Central memory CD4-positive, alpha-beta T cell (primary cell): ENCODE measurements at places on chromosomes 12 and 14.

DNA sequence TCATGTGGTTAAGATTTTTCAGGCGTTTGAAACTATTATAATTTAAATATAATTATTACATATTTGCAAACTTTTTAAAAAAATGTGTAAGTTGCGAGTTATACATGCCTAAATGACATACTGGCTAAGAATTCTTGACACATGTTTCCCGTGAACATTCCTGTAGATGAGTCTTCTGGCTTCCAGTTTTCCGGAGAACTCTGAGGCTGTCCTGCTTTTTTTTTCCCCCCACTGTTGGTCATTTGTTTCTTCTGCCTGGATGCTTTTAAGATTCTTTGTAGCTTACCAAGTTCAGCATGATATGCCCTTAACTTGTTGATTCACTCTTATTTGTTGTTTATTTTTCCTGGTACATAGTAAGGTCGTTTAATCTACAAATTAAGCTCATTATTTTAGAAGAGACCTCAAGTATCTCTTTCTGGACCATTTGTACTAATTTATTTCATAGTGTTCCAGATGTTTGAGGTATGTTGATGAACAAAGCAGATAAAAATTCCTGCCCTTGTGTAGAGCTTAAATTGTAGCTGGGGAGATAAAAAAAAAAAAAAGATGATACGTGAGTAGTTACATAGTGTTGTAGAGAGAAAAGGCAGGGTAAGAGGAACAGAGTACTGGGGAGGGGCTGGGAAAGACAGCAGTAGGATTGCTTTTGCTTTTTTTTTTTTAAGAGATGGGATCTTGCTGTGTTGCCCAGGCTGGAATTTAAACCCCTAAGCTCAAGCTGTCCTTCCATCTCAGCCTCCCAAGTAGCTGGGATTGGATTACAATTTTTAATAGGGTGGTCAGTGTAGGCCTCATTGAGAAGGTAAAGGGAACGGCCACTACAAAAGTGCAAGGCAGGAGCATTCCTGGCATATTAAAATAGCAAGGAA lies 32.8 kb downstream of the ARHGAP5 start:
- no peak for DNase-seq

DNA sequence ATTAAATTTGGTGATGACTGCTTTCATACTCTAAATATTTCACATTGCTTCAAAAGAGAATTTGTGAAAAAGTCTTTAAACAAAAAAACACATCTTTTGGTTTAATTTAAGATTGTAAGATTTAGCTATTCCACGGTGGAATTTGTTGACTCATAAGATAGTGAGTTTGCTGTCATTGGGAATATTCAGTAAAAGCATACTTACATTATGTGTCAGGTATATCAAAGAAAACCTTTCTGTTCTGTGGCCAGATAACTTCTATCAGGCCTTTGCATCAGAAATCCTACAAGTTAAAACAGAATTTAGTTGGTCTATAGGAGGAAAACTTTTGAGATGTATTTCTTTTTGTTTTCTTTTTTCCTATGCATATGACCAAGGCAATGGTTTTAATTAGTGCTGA lies 148.8 kb upstream of the E2F7 start:
- no peak for DNase-seq

DNA sequence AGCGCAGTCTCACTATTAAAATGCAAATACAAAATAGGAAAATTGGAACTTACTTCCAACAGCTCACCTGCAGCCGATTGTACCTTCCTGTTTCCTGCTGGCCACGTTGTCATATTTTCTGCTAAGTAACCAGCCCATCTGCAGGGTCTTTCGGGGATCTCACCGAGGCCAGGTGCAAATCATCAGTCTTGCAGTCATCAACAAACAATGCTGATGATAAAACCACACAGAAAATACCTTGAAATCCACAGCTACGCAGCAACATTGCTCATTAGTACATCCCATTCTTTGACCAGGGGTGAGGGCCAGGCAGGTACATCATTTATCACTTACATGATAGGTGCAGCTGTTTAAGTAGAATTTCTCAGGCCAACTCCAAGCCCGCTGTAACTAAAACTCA lies 406.9 kb downstream of the TMEM121 start:
- no peak for DNase-seq

DNA sequence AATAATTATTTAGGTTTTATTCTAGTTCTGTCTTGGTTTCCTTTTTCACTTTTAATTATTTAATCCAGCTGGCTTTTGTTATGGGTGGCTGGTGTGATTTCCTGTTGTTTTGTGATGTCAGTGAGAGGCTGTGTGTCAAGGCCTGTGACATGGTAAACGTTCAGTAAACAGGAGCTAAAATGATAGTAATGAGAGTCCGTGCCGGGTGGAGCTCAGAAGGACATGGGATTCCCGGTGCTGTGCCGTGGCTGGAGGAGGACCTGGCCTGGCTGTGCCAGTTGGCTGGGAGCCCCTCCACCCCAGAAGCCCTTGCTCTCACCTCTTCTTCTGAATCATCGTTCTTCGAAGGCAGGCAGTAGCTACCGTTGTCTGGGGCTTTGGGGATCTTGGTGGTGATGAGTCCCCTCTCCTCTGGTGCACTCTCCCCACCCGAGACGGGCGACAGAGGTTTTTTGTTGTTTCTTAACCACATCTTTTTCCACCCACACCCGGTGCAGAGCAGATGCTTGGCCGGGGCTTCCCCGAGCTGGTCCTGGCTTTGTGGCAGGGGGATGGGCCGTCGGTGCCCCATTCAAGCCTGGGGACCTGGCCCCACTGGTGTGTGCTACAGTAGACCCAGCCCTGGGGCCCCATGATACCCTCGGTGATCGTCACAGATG lies 29.1 kb downstream of the SH2B3 start:
- DNase-seq, result peak; percentile 93

DNA sequence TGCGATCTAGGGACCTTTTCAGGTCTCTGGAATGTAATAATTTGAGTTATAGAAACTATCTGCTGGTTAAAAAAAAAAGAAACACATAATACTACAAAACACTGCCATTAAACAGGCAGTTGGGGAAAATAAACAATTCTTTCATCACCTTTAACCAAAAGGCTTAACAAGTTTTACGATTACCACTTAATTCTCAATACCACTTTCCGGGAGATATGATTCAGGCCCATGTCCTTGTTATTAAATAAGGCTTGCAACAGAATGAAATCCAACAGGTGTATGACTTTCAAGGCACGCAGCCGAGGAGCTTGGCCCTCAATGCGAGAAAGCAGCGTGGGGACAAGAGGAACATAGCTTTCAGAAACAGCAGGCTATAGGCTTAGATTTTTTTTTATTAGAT lies 5.6 kb upstream of the GLRX5 start:
- DNase-seq, result no peak

DNA sequence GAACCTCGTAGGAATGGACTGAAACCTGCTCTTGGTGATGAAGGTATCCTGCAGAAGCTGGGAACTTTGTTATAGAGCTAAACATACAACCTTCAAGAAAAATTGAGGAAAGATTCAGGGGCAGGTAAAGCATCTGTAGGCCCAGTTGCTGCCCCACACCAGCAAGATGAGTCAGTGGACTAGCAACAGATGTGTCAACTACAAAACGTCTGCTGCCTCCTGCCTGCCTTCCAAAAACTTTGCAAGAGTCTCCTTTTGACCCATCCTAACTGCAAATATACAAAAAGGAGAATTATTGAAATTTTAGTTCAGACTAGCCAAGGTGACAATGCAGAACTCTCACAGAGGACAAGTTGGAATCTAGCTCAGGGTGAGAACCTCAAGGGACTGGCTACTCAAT lies 60.9 kb upstream of the TMTC1 start:
- DNase-seq, result no peak

DNA sequence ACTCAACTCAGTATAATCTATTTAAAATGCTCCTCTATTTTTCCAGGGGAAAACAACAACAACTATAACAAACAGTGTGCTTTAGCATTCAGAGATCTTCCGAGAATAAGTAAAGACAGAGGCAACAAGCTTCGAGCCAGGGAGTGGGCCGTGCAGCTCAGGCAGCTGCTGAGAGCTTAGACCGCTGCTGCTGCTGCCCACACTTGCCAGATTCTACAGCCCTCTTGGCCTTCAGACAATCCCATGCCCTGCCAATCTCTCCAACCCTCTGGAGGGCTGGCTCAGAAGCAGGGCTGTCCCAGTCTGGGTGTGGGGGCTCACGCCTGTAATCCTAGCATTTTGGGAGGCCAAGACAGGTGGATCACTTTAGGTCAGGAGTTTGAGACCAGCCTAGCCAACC lies 23.4 kb upstream of the ELK3 start:
- DNase-seq, result no peak

DNA sequence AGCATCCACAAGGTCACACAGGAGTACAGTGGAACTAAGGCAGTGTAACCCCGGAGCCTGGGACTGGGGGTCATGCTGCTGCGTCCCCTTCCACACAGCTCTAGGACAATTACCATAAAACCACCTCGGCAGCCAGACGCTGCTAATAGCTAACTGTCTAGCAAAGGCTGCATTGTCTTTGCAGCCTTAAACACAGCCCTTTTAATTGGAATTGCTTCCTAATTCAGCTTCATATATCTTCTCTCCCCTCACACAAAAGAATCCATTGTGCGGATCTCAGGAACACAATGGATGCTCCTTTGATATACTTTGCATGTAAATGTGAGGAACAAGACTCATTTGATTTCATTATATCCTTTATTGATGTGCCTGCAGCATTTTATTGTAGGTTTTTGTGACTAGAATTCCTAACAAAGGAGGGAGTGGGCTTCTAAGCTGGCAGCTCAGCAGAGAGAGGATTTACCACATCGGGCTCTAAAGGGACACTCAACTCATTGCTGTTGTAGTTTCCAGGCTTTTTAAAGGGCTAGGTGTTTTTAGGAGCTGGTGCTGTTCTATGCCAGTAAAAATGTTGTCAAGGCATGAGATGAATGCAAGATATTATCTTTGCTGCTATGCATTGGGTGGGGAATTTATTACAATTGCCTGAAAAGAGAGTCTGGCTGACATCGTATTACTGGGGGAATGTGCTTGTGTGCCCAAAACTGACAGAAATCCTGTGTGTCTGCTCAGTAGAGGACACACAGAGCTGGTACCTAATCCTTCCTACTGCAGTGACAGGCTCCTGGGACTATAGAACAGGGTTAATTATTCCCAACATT lies 30.4 kb upstream of the DACT1 start:
- DNase-seq, result no peak

DNA sequence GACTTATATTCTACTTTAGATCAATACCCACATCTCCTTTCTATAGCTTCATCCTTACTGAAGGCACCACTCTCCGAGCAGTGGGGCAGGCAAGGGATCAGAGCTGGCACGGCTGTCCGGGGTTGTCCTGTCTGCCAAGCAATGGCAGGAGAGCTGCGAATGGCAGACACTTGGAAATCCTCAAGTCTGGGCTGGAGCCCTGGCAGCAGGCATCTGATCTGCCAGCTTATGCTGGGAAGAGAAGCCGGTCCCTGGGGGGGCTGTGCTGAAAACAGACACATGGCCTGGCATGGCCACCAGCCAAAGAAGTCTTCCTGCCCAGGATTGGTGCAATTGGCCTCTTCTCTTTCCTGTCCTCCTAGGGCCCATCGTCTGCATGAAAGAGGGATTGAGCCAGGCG lies 280.2 kb upstream of the PWP1 start:
- no peak for DNase-seq

DNA sequence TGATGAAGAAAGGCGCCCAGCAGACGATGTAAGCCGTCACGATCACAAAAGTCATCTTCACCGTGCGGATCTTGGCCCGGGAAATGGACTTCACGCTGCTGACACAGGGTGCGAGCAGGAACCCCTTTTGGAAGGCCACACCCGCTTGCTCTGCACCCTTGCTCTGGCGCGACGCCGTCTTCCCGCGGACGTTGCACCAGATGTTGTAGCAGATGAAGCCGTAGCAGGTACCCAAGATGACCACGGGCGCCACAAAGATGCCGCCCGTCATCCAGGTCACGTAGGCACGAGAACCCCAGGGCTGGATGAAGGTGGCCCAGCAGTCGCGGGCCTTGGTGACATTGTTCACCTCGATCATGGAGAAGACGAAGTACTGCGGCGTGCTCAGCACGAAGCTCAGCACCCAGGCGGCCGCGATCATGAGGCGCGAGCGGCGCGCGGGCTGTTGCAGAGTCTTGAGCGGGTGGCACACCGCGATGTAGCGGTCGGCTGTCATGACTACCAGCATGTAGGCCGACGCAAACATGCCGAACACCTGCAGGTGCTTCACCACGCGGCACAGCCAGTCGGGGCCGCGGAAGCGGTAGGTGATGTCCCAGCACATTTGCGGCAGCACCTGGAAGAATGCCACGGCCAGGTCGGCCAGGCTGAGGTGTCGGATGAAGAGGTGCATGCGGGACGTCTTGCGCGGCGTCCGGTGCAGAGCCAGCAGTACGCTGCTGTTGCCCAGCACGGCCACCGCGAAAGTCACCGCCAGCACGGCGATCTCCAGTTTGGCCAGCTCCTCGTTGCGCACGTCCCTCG lies 890 bp downstream of the AVPR1A start:
- no peak for DNase-seq

GRCh38 chr12:991350-992333 lies 619 bp downstream of the ERC1 start:
- peak; percentile 40 for DNase-seq

- no peak for DNase-seq
Measured at GRCh38 chr12:56229916-56230431, at the start of gene SLC39A5. TSS of gene SLC39A5 (plus strand) at chr12:56230051. CDS start at chr12:56231275, 1,224 bp downstream.

GRCh38 chr12:62435303-62436163 lies 31.1 kb upstream of the MON2 start:
- peak; percentile 14 for DNase-seq

DNA sequence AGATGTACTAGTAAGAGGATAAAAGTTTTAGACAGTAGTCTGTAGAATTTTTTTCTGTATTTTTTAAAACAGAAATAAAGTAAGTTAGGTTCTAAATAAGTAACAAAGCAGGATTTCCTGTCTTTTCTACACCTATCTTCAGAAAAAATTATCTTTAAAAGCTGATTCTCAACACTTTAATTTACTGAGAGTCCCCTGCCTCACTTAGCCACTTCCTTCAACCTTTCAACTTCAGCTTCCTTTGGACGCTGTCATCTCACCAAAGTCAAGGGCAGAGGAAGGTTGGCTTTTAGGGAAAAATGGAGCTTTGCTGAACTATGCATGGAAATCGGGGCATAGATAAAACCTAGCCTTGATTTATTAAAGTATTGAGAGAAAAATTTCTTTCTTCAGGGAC lies 44.9 kb upstream of the CERS5 start:
- DNase-seq, result no peak

- DNase-seq, result no peak
Measured at GRCh38 chr12:45637242-45637641, 92.3 kb upstream of the ARID2 start.

DNA sequence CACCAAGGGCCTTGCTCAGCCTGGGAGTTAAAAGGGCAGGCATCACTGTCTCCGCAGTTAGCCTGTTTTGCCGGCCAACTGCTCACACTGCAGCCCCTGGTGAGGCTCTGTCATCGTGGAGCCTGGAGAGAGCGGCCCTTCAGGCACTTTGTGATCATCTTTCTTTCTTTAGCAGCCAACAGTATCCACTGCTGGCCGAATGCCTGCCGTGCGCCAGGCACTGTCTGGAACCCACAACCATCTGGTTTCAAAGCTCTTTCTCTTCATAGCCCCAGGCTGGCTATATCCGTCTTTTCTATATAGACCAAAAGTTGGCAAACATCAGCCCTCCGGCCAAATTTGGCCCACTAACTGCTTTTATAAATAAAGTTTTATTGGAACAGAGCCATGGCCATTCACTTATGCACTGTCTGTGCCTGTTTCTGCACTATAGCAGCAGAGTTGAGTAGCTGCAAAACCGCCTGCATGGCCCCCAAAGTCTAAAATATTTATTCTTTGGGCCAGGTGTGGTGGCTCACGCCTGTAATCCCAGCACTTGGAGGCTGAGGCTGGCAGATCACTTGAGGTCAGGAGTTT lies 29.5 kb downstream of the SLC8B1 start:
- DNase-seq, result no peak
